ENCODE measurements at places on chromosomes 11 and 22.

- no peak for DNase-seq
These were observed 41.1 kb downstream of the KCNC1 start for GRCh38 chr11:17775507-17776211.

DNA sequence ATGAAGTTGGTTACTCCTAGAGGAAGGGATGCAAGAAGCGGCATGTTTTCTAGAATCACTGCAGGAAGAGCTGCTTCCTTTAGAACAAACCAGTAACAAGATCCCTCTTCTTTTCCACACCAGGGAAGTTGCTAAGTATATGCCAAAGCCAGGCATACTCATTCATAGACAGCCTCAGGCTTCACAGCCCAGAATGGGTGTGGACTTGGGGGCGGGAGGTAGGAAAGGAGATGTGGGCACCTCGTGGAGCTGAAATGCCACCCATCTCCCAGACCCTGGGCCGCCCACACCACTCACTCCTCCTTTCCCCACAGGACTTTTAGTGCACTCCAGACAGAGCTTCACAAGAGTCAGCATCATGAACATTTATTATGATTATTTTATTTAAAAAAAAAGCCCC, 16.0 kb upstream of the TMEM121B start:
- no peak for DNase-seq

- no peak for DNase-seq
These were observed 99.2 kb upstream of the LMO1 start for GRCh38 chr11:8362899-8363298.

DNA sequence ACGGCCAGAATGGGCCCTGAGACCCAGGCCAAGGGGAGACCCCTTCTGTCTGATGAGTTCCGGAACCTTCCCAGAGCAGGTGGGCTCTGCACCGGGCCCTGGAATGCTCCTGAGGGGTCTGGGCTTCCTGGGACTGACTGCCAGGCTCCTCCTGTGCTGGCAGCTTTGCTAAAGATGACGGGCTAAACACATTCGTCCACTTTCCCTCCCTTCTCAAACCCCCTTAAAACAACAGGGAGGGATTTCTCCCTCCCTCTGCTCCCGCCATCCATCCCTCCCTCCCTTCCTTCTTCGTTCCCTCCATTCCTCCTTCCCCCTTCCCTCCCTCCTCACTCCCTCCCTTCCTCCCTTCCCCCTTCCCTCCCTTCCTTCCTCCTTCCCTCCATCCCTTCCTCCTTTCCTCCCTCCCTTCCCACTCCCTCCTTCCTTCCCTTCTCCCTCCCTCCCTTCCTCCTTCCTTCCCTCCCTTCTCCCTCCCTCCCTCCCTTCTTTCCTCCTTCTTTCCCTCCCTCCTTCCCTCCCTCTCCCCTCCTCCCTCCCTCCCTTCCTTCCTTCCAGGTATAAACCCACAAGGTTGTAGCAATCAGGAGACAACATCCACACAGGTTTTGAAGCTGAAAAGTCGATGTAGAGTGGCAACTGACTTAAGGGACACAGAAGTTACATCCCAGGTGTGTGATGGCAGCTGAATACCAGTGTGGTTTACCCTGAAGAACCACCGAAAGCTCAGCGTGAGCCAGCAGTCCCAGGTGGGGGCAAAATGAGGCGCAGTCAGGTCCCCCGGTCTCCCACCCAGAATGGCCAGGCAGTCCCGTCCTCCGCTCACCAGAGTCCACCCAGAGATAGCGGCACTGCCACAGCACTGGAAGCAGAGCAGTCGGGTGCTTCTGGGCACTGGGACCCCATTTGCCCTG, 18.8 kb upstream of the MGAT3 start:
- DNase-seq = no peak

DNA sequence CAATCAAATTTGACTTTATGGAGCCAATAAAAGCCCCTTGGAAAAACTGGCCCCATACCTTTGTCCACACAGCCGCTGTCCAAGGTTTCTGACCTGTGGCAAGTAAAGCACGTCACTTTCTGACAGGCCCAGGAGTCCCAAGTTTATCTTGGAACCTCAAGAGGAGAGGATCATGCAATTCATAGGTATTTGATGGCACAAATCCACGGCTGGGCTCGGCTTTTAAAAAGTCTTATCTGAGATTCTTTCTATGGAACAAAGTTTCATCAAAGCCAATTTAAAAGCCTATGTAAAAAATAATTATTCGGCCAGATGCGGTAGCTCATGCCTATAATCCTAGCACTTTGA, 13.6 kb downstream of the TMEM138 start:
- no peak for DNase-seq

DNA sequence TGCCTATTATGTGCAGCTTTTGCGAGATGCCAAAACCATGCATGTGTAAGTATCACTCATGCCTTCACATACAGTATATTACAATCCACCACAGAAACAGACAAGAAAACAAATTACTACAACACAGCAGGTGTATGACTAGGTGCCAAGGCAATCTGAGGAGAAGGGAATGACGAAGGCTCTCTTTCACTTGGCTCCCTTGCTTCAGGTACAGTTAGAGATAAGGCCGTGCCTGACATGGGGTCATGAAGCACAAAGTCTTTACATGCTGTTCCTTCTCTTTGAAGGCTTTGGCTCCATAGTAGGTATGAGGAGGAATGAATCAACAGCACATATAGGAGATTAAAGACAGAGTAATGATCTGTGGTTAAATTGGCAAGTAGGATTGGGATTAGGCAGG, 65.2 kb upstream of the FSHB start:
- no peak for DNase-seq

- DNase-seq = no peak
These were observed 42.4 kb upstream of the API5 start for GRCh38 chr11:43269254-43269918.

- no peak for DNase-seq
These were observed 751 bp downstream of the ARFGAP3 start for GRCh38 chr22:42856179-42856864.

- no peak for DNase-seq
These were observed 18.6 kb downstream of the CTTN start for GRCh38 chr11:70416881-70417280.

- no peak for DNase-seq
These were observed 124.1 kb downstream of the MAML2 start for GRCh38 chr11:96218901-96219300.

DNA sequence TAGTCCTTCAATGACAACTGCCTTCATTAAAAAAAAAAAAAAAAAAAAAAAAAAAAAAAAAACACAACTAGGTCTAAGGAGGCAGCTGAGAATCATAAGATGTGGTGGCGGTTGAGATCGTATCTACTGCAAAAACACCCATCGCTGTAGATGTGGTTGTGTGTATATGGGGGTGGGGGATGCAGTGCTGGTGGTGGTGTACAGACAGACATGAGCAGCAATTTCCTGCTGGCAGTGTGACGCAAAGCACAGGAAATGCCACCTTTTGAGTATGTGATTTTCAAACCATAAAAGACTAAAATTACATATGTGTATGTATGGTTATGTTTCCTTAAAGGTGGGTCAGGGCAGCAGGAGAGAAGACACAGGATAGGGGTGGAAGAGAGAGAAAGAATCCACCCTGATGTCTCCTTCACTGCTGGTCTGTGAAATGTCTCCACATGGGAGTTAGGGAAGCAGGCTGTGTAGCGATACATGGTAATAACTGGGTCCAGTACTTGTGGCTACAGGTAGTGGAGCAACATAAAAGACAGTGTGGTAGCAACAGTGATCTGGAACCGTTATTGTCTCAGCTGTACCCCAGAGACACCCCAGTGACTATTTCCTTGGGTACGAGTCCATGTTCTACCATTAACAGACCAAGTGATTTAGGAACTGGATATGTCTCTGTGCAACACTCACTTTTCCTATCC, 57.9 kb downstream of the SYTL2 start:
- no peak for DNase-seq

GRCh38 chr22:45097061-45097460, 66.7 kb upstream of the NUP50 start:
- DNase-seq = no peak

GRCh38 chr22:44086271-44087088, 62.4 kb downstream of the PARVB start:
- no peak for DNase-seq

GRCh38 chr22:17769716-17770082, 4.6 kb downstream of the BID start:
- no peak for DNase-seq

GRCh38 chr11:113384551-113384950, 3.0 kb upstream of the ANKK1 start:
- DNase-seq = no peak

DNA sequence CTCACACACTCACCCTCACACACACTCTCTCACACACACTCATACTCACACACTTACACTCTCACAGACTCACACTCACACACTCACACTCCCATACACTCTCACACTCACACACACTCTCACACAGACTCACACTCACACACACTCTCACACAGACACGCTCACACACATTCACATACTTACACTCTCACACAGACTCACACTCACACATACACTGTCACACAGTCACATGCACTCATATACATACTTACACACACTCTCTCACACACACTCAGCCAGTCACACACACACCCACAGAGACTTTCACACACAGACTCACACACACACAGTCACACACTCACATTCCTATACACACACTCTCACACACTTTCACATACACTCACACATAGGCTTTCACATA, 1478.8 kb downstream of the BRD1 start:
- no peak for DNase-seq

DNA sequence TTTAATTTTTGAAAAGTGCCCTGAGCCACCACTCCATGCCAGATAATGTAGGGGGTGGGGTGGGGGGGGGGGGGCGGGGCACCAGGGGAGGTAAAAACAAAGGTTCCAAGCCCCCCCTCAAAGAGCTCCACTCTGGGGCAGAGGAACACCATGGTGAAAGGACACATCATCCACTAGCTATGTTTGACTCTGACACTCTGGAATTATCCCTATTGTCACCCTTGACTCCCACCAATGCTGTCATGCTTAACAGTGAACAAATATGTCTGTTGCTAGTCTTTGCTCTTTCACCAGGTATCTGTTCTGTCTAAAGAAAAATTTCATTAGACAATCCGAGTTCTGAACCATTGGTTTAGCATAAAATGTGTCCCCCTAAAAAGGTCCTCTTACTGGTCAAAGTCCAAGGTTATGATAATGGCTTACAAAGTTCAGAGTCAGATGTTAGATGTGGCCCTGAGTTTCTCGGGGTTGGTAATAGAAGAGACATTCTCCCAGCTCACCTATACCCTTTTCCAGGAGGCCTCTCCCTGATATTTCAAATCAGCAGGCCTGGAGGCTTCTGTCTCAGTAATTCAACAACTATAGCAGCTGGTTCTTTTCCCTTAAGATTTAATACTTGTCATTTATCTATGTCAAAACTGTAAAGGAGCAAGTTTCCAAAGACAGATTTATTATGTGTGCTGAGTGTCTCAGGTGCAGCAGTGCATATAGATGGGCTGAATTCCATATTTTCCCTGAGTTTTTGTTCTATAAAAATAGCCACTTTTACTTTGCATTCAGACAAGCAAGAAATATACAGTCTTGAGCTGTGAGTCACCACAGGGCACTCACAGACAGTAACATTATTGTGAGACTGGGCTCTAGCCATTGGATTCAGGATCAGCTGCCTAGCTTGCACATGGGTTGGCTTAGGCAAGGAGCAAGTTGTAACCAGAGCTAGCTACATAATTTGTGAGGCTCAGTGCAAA, 174.1 kb downstream of the CSNK2A3 start:
- no peak for DNase-seq

DNA sequence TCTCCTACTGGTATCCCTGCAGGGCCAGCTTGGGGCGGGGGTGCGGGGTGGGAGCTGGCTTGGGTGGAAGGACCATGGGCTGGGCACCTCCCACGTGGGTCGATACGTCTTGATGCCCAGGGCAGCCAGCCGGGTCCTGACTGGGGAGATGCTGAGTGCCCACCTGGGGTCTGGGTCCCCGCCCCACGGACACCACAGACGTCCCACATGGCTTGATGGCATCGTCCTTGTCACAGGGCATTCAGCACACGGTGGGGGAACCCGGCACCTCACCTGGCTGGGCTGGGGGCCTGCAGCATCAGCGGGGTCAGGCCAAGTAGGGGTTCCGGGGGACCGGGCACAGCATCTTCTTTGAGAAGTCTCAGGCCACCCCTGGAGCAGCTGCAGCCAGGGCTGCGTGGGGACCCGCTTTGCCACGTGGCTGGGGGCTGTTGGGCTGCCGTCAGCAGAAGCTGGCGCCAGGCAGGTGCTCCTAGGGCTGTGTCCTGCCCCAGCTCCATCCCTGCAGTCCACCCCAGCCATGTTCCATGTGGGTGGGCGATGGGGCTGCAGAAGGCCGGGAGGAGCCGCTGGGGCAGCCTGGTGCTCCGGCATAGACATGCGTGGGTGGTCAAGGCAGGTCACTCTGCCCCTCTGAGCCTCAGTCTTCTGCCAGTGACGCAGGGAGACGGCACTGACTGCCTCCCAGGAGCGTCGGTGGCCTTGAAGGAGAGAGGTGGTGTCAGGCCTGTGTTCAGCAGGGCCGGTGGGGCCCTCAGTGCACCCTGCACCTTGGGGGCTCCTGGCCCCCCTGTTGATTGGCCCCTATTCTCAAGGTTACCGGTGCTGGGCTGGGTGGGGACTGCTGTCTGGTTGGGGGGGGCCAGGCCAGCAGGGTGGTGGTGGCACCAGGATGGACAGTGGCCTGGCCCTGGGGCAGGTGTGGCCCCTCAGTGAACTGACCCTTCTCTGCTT, 8.4 kb downstream of the SELENOO start:
- no peak for DNase-seq

GRCh38 chr22:31127181-31127772, 4.5 kb downstream of the INPP5J start:
- DNase-seq = no peak

DNA sequence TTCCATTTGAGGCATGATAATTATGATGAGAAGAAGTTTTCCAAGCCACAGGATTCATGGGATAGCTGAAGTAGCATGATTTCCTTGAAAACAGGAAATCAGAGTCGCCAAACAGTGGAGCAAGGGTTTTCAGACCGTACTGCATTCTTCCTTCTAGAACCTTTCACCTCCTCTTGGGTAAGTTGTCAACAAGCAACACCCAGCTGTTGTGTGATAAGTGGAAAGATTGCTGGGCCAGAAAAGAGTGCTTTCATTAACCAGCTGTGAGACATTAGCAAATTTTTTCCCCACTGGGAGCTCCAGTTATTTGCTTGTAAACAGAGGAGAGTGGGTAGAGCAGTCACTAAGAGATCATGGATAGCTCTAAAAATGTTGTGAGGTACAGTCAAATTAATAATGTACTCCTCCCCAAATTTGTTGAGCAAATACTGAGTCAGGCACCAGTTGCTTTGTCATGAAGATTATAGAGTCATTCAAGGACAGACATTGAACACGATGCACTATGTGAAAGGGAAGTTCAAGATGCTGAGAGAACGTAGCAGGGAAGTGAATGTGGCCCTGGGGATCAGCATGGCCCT, 11.7 kb upstream of the MPEG1 start:
- DNase-seq = no peak

GRCh38 chr22:42061041-42061440, 9.6 kb downstream of the NAGA start:
- DNase-seq = no peak

DNA sequence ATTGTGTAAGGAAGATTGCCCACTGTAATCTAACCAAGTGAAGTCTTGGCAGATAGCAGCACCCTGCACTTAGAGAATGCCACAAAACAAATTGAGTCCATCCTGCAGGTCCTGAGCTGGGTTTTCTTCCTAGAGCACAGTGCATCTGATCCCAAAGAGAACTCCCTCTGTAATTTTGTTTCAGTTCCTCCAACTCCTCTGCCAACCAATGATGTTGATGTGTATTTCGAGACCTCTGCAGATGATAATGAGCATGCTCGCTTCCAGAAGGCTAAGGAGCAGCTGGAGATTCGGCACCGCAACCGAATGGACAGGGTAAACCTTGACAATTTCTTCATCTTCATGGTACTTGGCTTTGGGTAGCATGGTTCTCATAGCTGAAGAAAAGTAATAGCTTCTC, 33.1 kb upstream of the ST14 start:
- no peak for DNase-seq

GRCh38 chr11:18012122-18012905, 533 bp downstream of the SERGEF start:
- peak; percentile 30 for DNase-seq

Data from GM10248 (cell line).